Right cardiac atrium (tissue), 5 donors: ENCODE measurements at places on chromosomes 4 and X. TPM values are rescaled to one million over a fixed set of nuclear protein-coding genes. Genes with fewer than 3 reads are reported as not detected.

Gene PSAPL1
- not detected for total RNA-seq

DNA sequence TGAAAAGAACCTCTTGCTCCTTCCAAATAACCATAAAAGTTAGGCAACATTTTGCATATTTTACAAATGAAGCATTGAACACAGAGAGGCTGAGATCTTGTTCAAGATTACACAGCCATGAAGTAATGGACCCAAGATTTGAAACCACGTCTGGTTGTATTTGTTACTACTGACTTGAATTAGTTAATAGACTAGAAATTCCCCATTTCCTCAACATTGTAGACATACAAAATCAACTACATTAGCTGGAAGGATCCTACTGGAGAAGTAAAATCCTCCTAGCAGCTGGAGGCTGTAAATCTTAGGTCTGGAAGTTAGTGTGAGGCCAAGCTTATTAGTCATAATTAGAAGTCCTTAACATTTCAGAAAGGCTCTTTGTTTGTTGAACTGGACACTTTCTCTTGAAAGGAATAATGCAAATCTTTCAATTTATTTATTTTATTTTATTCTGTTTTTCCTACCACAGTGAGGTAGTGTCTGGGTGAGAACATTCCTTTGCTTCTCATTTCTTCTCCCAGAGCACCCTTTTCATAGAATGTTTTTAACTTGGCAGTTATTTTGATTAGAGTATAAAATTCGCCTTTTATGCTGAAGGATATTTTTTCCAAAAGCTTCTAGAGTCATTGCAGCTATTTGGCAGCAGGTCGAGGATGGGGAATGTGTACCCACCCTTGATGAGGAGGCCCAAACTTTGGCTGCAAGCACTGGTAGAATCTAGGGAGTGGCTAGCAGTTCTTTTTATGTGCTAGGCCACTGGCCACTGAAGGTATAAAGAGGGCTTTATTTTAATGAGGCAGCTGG lies 62.0 kb upstream of the CLNK start:
- peak; percentile 62 for DNase-seq

DNA sequence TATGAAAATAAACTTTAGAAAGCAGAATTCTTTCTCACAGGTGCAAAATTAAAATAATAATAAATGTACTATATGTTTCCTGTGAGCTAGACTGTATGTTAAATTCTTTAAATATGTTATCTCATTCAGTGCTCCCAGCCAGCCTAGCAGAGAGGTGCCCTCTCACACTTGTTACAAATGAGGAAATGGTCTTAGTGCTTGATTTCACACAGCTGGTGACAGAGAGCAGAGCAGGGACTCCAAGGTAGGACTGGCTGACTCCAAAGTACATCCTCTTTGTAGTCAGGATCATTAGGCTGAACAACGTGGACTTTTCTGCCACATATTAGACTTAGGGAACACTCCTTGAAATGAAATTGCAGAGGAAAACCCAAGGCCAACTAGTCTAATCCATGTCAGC lies 72.0 kb upstream of the HHIP start:
- DNase-seq = no peak

- DNase-seq = no peak
Observed at GRCh38 chrX:78665342-78665741, 6.2 kb upstream of the RTL3 start.

Gene BGN
- 244 TPM for total RNA-seq

Gene SPANXC
- total RNA-seq = not detected

DNA sequence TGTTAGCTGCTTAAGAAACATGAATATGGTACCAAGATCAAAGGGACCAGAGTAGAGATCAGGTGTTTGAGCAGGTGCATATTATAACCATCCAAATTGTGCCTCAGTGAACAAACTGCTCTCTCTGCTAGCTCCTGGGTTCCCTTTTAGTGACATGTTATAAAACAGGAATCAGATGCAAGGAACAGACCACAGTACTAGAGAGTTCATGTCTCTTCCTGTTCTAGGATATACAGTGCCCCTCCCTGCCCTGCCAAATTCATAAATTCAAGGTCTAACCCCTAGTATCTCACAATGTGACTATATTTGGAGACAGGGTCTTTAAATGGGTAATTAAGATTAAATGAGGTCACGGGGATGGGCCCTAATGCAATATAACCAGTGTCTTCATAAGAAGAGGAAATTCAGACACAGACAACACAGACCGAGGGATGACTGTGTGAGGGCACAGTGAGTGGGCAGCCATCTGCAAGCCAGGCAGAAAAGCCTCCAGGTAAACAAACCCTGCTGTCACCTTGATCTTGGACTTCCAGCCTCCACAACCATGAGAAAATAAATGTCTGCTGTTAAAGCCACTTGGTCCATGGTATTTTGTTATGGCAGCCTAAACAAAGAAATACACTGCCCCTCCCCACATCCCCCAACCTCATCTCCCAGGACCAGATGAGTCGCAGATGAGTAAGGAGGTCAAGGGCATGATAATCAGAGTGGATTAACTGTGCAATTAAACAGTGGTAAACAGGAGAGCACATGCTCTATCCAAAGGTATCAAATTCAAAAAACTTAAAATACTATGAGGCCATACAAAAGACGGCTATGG lies 82.5 kb downstream of the RBM47 start:
- no peak for DNase-seq
